Smooth muscle cell of the umbilical artery (primary cell): ENCODE measurements at places on chromosomes 11 and 22. TPM values are rescaled to one million over a fixed set of nuclear protein-coding genes. Genes with fewer than 3 reads are reported as not detected.

Gene PDGFD
- total RNA-seq, result 0.83 and 3.0 TPM in 2 replicates

Gene SLC7A4
- total RNA-seq, result 0.30 TPM in 1 of 2 replicates, not detected in the other

Gene TCIRG1
- total RNA-seq, result 111 and 115 TPM in 2 replicates

Gene KLHL35
- 2.9 and 3.3 TPM in 2 replicates for total RNA-seq

Gene ZP1
- 0.60 and 6.8 TPM in 2 replicates for total RNA-seq

Gene RFPL3
- not detected in 2 replicates for total RNA-seq

Gene DSCAML1
- total RNA-seq, result not detected in 2 replicates

Gene OR51E2
- 0.59 and 1.8 TPM in 2 replicates for total RNA-seq

Gene MAPK8IP1
- 3.6 and 6.2 TPM in 2 replicates for total RNA-seq

Gene SYT8
- not detected in 2 replicates for total RNA-seq

Gene MYEOV
- total RNA-seq, result 2.9 TPM in 1 of 2 replicates, not detected in the other

Gene GPHA2
- total RNA-seq, result not detected in 2 replicates
